NCI-H1694 (cell line): ENCODE measurements at places on chromosomes 2 and 18.
A peak's percentile ranks its signal among the peaks of the same experiment; 100 is the strongest.

GRCh38 chr18:68713131-68713530, 1.8 kb downstream of the TMX3 start:
- DNase-seq: no peak

DNA sequence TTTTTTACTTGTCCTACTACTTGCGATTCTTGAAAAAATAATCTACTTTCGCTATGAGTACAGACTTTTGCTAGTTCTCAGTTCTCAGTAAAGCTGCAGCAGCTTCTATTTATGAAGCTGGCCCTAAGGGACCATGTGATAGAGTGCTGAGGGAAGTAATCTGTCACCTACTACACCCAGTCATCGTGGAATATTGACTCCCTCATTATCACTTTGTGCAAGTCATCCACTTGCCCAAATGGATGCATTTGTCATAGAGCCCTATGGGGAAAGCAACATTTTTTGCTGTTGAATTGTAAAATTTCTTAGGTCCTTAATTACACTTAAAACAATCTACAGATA, 1919.8 kb downstream of the SUCLG1 start:
- DNase-seq: no peak

DNA sequence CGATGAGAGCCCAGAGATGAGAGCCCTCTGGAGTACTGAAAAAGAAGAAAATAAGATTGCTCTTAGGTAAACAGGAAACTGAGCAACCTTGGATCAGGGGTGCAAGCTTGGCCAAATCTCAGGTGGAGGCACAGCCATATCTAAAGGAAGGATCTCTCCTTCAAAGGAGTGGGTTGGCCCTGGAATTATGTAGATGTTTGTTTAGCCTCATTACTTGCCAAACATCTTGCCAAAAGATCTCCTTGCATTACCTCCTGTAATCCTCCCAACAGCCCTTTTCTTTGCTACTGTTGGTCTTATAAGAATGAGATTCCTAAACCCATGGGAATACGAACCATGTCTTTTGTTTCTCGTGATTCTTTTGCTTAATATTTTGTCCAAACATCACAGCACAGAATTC, 332.6 kb upstream of the NCKAP5 start:
- DNase-seq: no peak

GRCh38 chr2:166768393-166769123, 119.7 kb upstream of the XIRP2 start:
- DNase-seq: no peak

- DNase-seq: peak; percentile 72
These were observed 35.6 kb upstream of the B3GNT7 start for GRCh38 chr2:231359948-231360347.

GRCh38 chr2:98634406-98635092, 26.2 kb downstream of the UNC50 start:
- DNase-seq: no peak

GRCh38 chr2:160538559-160539355, 45.1 kb upstream of the RBMS1 start:
- DNase-seq: no peak

- no peak for DNase-seq
These were observed 499.0 kb downstream of the TXNL1 start for GRCh38 chr18:56139372-56139771.

DNA sequence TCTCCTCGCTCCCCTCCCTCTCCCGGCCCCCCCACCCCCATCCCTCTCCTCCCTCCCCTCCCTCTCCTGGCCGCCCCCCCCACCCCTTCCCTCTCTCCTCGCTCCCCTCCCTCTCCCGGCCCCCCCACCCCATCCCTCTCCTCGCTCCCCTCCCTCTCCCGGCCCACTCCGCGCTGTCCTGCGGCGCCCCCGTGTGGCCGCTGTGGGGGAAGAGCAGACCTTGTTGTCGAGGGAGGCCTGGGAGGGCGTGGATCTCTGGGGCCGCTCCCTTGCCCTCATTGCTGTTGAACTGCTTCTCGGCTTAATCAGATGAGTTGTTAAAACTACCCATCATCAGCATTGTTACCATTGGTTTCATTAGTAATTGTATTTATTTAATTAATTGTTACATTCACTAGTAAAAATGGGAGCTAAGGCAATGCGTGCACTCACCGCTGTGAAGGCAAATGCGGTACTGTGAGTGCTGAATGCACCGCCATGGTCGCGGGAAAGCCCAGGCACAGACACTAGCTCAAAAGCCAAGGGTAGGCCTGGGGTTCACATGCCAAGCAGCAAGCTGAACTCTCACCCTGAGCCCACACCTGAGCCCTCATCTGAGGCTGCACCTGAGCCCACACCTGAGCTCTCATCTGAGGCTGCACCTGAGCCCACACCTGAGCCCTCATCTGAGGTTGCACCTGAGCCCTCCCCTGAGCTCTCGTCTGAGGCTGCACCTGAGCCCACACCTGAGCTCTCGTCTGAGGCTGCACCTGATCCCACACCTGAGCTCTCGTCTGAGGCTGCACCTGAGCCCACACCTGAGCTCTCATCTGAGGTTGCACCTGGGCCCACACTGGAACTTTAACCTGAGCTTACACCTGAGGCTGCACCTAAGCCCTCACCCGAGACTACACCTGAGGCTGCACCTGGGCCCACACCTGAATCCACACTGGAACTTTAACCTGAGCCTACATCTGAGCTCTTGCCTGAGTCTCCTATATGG, 8.8 kb downstream of the RTP5 start:
- DNase-seq: peak; percentile 87

- DNase-seq: peak; percentile 32
These were observed 65.7 kb downstream of the SPRED2 start for GRCh38 chr2:65366595-65367125.

DNA sequence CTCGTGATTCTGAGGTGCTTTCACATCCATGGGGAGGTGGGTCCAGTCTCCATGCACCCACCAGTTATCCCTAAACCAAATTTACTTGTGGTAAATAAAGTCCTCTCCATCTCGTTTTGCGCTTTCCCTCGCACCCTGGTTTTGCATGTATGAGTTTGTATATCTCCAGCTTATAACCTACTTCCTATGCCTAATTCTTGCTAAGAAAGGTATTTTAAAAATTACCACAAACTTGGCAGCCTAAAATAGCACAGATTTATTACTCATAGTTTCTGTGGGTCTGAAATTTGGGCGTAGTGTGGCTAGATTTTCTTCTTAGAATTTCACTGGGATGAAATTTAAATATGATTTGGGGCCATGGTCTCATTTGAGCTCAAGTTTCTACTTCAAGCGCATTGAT, 511.5 kb downstream of the NYAP2 start:
- DNase-seq: no peak

DNA sequence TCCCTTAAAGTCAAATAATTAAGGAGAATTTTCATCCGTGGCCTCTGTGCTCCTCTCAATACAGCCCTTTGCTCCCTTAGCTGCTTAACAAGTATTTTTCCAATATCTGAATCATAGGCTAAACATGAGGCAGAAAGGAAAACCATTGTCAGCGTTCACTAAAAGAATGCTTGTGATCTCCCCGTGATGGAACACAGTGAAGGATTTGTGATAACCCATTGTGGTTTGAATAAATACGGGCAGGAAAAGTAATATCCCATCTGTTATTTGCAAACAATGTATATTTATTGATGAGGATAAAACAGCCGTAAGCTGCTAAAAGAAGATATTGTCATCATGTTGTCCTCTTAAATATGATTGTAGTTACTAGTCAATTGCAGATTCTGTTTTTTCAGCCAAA, 258.1 kb downstream of the NAPG start:
- no peak for DNase-seq

- DNase-seq: no peak
These were observed 147.8 kb upstream of the MMADHC start for GRCh38 chr2:149735237-149735958.

GRCh38 chr2:75518638-75519465, 41.9 kb downstream of the EVA1A start:
- DNase-seq: no peak

DNA sequence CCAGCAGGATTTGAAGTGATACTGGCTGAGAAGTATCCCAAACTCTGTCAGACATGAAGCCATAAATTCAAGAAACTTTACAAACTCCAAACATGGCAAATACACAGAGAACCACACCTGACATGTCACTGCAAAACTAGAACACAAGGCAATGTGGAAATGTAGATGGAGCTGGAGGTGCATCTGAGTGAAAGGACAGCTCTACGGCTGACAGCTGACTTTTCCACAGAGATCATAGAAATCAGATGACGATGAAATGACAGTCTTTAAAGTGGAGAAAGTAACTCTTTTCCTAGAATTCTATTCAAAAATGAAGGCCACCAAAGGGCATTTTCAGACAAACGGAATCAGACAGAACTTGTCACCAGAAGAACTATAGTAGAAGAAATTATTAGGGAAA, 97.5 kb downstream of the LDLRAD4 start:
- no peak for DNase-seq

- peak; percentile 83 for DNase-seq
These were observed 125.6 kb upstream of the HS6ST1 start for GRCh38 chr2:128444121-128444771.

DNA sequence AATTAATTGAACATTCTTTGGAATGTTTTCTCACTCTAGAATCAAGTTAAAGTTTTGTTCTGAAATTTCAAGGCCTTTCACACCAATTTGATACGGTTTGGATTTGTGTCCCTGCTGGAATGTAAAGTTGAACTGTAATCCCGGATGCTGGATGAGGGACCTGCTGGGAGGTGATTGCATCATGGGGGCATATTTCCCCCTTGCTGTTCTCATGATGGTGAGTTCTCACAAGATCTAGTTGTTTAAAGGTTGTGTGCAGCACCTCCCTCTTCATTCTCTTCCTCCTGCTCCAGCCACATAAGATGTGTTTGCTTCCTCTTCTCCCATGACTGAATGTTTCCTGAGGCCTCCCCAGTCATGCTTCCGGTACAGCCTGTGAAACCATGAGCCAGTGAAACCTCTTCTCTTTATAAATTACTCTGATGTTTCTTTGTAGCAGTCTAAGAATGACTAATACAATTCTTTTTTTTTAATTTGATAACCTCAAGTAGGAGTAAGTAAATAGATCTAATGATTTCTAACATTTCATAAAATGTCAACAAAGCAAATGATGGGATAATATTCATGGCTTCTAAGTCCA, 144.2 kb upstream of the CDH7 start:
- no peak for DNase-seq

DNA sequence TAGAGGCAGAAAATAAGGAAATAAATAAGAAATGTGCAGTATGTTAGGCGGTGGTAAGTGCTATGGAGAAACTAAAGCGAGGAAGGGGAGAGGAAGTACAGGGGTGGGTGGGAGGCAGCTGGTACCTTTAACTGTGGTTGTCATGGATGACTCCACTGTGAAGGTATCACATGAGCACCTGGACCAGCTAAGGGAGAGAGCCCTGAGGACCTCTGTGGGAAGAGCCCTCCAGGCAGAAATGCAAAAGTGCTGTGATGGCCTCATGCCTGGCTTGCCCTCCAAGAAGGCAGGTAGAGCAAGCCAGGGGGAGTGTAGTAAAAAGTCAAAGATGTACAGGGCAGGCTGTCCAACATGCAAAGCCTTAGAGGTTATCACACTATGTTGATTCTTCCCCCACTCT, 17.9 kb downstream of the LYPD6 start:
- DNase-seq: no peak

GRCh38 chr2:165969227-165969626, 15.7 kb upstream of the TTC21B start:
- DNase-seq: peak; percentile 20

DNA sequence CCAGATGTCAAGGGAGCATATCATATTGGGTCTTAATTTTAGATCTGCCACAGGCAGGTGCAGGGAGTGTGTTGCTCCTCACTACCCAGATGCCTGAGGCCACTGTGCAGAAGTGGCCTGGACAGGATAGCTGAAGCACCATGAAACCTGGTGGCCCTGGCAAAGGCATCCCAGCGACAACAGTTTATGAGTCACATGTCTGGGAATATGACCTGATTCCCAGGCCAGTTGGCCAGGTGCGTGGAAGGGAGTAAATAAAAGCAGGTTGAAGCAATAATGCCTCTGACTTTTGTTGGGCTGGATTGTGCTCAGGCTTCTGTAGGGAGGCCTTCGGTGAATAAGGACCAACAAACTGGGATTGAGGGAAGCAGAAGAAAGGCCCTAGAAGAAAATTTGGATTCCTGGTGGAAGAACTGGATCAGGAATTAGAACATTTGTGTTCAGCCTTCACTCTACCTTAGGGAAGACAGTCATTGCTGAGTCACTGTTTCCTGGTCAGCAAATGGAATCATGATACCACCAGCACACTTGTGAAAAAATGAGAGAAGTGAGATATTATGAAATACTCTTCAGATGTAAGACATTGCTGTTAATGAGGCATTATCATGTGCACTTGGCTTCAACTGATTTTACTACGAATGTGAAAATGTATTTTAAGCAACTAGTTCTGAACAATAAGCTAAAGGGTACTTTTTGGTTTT, 78.4 kb upstream of the ZNF516 start:
- no peak for DNase-seq

DNA sequence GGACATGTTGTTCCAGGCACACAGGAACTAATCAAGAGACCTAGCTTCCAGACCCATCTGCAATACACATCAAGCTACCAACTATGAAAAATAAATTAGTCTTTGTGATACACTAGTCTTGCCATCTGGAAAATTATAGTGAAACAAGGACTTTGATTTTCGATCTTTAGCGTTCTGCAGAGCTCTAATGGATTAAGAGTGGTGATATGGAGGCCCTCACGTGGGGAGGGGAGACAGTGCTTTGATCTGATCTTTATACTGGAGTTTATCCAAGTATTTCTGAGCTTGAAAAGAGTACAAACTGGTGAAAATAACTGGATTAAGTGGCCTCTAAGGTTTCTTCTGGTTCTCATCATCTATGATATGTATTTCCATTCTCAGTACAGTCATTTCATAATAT, 273.4 kb upstream of the CDH7 start:
- no peak for DNase-seq

GRCh38 chr2:147045113-147045512, 799.7 kb upstream of the ACVR2A start:
- DNase-seq: peak; percentile 15

- DNase-seq: no peak
These were observed 210.5 kb upstream of the PIK3C3 start for GRCh38 chr18:41744421-41745030.

GRCh38 chr2:109715313-109715805, 78.7 kb upstream of the RGPD5 start:
- DNase-seq: no peak

GRCh38 chr18:76098674-76099411, 396.2 kb downstream of the ZNF516 start:
- no peak for DNase-seq

GRCh38 chr2:30612371-30612770, 165.3 kb downstream of the LCLAT1 start:
- DNase-seq: no peak

GRCh38 chr2:50995610-50996009, 36.3 kb downstream of the NRXN1 start:
- no peak for DNase-seq

GRCh38 chr18:6399776-6400175, 14.9 kb downstream of the L3MBTL4 start:
- no peak for DNase-seq

- DNase-seq: no peak
These were observed 502.0 kb downstream of the SLC4A3 start for GRCh38 chr2:220129391-220129790.

GRCh38 chr18:58754544-58755068, 83.3 kb downstream of the MALT1 start:
- DNase-seq: no peak

- no peak for DNase-seq
These were observed 7.5 kb downstream of the MAP4K4 start for GRCh38 chr2:101704816-101705578.

GRCh38 chr2:144372410-144373080, 147.4 kb downstream of the ZEB2 start:
- no peak for DNase-seq

- DNase-seq: no peak
These were observed 41.6 kb downstream of the EEF1B2 start for GRCh38 chr2:206201075-206201848.

- no peak for DNase-seq
These were observed 52.6 kb downstream of the SLC4A5 start for GRCh38 chr2:74290466-74291217.
